ENCODE measurements at places on chromosomes 2 and 18.
A peak's percentile ranks its signal among the peaks of the same experiment; 100 is the strongest.

DNA sequence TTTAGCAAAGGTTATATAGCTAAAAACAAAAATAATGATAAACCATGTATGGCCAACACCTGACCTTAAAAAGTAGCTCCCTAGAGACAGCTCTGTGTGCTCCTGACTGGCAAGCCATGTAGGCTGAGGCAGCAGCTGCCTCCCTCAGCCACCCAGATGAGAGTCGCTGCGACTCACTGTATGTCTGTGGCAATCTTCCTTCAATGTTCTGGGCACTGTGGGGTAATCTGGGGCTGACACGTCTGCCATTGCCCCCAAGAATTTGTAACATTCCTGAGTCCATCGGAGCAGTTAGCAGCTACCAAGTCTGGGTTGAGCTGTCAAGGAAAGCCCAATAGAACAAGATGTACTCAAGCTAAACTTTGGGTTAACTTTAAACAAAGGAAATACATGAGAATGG, 106.4 kb upstream of the DAPL1 start:
- DNase-seq, result no peak

GRCh38 chr18:29874519-29875098, 1167.9 kb downstream of the DSC3 start:
- peak; percentile 1 for DNase-seq

DNA sequence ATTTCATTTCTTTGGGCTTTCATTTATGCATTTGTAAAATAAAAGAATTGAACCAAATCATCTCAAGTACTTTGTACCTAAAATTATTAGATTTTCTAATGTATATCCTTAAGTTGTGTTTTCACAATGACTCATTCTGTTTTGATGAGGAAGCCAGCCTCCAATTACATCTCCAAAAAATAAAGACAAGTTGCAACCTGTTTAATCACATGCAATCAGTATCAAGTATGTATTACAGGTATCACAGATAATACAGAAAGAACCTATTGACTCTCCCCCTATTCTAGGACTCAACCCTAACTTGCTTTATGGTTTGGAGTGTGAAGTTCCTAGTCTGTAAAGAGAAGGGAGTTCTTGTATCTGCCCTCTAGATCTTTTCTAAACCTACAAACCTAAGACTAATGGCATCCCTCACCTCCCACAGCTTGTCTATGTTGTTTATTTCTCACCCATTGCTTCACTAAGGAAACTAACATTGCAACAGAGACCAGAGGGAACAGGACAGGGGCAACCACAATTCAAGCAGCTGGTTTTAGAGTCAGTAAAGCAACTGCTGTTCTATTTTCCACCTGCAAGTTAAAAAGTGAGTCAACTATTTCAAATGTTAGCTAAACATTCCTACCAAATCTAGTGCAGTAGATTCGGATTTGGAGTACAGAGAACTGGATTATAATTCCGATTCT, 141.1 kb upstream of the ETAA1 start:
- no peak for DNase-seq

DNA sequence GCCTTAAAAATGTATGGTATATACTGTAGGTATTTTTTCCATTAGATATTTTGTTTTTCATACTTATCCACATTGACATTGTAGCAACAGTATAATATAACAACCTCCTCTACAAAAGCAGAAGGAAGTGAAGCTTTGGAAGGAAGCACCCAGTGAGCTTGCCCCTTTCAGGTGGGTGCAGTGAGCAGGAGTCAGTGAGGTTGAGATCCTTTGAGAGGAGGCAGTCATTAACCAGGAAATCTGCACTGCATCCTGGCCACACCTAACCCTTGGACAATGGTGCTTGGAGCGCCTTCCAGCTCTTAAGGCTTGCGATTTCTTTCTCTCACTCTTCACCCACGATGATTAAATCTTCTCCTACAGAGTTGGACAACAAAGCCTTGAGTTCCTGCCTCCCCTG, 13.9 kb downstream of the IL37 start:
- peak; percentile 23 for DNase-seq

DNA sequence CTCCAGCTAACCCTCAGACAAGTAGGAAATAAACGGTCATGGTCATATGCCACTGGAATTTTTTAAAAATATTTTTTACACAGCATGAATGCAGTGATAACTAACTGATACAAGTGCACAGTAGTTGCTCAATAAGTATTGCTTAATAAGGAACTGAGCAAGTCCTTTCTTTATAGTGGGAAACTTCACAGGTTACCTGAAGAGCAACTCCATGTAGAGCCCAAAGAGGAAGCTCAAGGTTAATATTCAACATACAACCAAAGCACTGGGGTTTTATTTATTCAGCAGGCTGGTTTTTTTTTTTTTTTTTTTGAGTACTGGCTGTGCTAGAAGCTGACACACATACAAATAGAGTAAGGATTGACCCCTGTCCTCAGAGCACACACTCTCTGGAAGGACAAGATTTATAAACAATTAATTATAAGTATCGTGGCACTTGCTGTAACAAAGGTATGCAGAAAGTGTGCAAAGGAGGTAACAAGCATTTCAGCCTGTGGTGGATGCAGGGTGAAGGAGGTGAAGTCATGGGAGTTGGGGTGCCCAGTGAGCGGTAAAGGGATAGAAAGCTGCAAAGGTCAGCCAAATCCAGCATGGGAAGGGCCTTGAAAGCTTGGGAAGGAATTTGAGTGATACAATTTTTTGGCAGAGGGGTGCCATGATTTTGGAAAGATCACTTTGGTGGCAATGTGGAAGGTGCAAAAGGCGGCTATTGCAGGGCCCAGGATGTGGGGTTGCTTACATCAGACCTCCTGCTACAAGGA, 52.7 kb downstream of the ATOH8 start:
- DNase-seq, result peak; percentile 75

DNA sequence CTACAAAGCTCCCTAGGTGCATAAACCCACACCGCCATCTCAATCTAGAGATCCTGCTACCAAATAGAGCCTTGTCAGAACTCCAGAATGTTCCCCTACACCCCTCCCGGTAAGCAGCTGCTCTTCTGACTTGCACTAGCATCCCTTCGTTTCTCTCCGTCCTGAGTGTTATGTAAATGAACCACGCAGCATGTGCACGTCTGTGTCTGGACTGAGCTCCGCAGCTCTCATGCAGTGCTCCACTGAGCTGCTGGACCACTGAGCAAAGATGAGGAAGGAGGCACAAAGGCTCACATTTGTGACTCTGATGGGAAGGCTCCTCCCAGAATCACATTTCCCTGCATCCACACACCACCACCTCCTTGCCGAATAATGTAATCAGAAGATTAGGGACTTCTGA, 203.6 kb downstream of the MYT1L start:
- no peak for DNase-seq
